ENCODE measurements at places on chromosomes 16 and 17.

- DNase-seq = no peak
These were observed 19.1 kb downstream of the CDIP1 start for GRCh38 chr16:4519274-4520058.

GRCh38 chr17:50918071-50918932 lies 52.1 kb upstream of the TOB1 start:
- DNase-seq = no peak

- DNase-seq = no peak
These were observed 35.7 kb downstream of the NOS2 start for GRCh38 chr17:27764589-27764988.

GRCh38 chr16:2904100-2904921 lies 7.4 kb upstream of the FLYWCH1 start:
- peak; percentile 79 for DNase-seq

GRCh38 chr16:49857423-49858181 lies 1.7 kb upstream of the ZNF423 start:
- DNase-seq = no peak

DNA sequence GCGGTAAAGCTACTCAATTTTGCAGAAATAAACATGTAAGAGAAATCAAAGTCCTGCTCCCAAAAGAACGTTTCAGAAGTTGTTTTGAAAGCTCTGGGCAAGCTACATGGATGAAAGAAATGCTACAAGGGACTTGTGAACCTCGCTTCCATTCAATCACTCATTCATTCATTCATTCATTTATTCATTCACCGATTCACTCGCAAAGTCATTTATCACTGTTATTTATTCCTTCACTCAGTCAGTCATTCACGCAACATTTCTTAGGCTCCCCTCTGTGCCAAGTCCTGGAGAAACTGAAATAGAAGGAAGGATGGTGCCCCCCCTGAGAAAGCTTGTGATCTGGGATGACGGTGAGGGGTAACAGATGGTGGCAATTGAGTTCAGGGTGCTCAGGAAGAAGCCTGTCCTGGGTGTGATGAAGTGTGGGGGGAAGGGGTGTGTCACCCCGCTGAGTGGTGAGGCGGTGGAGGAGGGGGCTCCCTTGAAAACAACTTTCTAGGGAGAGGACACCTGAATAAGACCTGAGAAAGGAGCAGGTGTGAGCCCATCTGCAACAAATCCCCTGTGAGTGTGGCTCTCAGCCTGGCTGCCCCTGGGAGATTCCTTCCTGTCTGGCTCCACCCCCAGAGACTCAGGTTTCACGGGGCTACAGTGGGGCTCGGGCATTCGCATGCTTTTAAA lies 36.3 kb upstream of the PRSS54 start:
- no peak for DNase-seq

DNA sequence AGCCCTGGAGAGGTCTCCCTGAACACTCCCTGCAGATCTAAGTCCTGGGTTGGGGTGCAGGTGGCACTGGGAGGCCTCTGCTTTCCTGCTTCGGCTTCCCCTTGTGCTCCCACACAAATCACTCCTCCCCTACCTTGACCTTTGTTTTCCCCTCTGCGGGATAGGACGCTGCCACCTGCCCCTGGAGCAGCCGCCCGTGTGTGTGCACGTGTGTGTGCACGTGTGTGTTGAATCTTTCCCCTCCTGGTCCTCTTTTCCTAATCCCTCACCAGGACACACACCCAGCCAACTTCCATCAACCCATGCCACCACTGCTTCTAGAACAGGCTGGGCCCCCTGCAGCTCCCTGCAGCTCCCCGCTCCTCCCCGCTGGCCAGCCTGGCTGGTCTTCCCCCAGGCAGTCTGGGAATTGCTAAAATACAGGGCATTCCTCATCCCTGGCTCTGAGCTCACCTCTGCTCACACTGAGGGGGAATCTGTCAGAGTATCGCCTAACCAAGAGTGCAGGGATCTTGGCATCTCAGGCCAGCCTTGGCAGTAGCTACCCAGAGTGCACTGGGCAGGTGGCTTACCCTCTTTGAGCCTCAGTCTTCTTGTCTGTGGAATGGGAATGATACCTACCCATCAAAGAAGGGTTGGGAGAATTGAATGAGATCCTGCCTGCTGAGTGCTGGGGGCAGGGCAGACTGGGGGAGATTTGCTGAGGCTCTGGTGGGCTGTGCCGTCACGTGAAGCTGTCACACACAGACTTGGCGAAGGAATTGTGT lies 198.5 kb downstream of the NTN1 start:
- no peak for DNase-seq

DNA sequence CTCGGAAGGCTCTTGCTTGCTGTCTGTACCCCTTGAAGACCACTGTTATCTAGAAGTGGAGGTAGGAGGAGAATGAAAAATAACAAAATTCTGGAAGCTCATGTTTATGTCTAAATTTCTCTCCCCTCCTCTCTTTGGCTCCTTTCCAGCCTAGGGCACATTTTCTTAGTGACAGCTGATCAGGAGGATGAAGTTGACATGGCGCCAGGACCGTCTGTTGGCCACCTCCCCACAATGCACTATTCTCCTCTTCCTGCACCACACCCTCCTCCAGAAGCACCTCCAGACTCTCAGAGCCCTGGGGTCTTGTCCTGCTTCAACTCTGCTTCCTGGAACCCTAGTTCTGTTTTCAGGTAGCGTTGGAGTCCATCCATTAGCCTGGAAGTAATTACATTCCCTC lies 25.5 kb upstream of the SSTR2 start:
- no peak for DNase-seq

GRCh38 chr16:30368122-30368791 lies 2.0 kb downstream of the TBC1D10B start:
- peak; percentile 37 for DNase-seq

- no peak for DNase-seq
These were observed 190.2 kb upstream of the GSE1 start for GRCh38 chr16:85422632-85423550.

DNA sequence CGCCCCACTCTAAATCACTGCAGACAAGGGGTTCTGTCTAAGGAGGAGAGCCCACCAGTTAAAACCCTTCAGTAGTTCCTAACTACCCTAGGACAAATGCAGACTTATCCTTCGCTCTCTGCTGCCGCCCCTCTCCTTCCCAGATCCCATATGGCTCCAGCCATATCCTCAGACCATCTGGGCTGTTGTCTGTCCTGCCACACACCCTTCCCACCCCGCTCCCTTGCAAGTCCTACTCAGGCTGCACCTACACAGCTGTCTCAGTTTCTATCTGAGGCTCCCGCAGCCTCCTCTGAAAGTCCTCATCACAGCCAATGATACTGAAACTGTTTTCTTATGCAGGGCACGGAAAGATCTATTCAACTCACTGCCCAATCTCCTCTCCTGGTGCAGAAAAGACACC lies 720 bp upstream of the BCKDK start:
- no peak for DNase-seq

- DNase-seq = peak; percentile 13
These were observed 432.9 kb upstream of the DYNLRB2 start for GRCh38 chr16:80107900-80108299.

GRCh38 chr16:89331371-89332109 lies 114.0 kb downstream of the ZNF778 start:
- DNase-seq = no peak

- DNase-seq = no peak
These were observed 10.9 kb upstream of the GINS2 start for GRCh38 chr16:85699628-85700027.

DNA sequence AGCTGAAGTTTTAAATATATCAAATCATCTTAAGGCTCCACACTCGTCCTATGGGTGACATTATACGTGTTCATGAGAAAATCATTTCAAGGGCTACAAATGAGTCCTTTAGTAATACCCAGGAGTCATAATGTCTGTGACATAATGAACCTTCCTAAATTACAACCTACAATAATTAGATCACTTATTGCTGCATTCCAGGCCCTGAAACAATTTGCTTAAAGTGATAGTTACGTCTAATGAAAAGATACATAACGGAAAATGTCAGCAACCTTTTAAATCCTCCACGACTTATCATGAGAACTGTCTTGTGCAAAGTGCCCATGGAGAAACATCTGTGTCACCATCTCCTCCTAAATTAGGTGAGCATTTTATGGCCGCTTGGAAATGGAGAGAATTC lies 43.4 kb downstream of the IRX3 start:
- no peak for DNase-seq

DNA sequence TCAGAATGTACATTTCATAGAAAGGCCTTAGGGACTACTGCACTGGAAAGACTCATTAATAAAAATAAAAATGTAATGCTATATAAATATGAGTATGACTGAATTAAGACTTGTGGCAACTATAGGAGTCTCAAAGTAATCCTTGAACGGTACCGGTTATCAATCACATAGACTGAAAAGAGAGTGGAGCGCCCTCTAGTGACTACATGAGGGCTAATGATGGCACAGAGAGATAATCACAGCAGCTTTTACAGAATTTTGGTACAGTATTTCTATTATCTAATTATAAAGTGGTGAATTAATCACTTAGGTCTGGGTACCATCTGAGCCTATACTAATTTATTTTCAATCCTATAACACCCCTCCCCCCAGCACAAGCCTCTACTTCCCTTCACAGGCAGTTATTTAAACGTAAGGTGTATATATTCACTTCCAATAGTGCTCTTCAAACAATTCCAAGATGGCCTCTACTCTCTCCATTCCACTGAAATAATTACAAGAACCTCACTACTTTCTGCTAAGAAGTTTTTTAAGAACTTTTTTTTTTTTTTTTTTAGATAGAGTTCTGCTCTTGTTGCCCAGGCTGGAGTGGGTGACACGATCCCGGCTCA lies 40.7 kb upstream of the ANKFY1 start:
- DNase-seq = peak; percentile 29

- DNase-seq = no peak
These were observed 7.6 kb downstream of the PHB1 start for GRCh38 chr17:49407086-49407485.

GRCh38 chr17:82300707-82301270 lies 16.6 kb downstream of the CD7 start:
- DNase-seq = peak; percentile 73

GRCh38 chr17:37706446-37706845 lies 38.4 kb downstream of the HNF1B start:
- no peak for DNase-seq

DNA sequence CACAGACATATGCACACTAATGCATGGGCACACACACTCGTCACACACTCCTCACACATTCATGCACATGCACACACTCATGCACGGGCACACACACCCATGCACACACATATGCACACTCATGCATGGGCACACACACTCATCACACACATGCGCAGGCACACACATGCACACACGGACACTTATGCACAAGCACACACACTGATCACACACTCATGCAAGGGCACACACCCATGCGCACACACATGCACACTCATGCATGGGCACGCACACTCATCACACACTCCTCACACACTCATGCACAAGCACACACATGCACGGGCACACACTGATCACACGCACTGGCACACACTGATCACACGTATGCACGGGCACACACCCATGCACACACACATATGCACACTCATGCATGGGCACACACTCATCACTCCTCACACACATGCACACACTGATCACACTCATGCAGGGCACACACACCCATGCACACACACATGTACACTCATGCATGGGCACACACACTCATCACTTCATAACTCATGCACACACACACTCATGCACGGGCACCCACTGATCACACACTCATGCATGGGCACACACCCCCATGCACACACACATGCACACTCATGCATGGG lies 16.1 kb downstream of the ADGRG1 start:
- DNase-seq = no peak

GRCh38 chr17:36876966-36877365 lies 60.3 kb upstream of the LHX1 start:
- DNase-seq = no peak

- no peak for DNase-seq
These were observed 249.7 kb downstream of the ZFHX3 start for GRCh38 chr16:72798264-72798663.

DNA sequence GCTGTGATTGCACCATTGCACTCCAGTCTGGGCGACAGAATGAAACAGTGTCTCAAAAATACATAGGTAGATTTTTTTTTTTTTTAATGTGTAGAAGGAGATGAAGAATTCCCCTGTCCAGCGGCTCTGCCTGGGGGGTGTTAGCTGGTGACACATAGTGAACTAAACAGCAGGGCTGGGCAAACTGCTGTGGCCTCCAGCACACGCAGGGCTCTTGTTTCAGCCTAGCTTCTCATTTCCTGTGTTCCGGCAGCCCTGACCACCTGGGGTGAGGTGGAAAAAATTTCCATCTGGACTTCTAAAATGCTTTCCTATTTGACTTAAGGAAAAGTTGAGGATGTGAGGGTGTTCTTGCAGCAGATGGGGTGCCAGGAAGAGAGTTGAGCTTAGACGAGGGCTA lies 33.3 kb upstream of the RGS9 start:
- peak; percentile 72 for DNase-seq

DNA sequence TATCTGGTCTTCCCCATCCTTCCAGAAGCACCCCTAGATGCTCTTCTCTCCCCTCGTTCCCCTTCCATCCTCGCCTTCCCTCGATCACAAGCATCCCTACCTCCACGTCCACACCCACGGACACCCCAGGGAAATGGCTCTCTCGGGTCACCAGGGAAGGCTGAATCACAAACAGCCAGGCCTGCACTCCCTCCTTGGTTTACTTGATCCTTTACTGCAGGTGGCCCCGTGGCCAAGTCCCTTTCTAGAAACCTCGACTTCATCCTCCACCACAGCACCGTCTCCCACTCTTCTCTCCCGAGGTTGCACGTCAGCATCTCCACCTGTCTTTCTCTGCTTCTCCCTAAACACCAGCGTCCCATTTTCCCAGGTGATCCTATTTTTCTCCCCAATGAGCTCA lies 6.5 kb upstream of the RBFOX3 start:
- no peak for DNase-seq

- DNase-seq = peak; percentile 84
These were observed 52.1 kb downstream of the FOXL1 start for GRCh38 chr16:86630471-86630870.

- DNase-seq = no peak
These were observed 249.3 kb downstream of the CEP112 start for GRCh38 chr17:65942592-65942991.

GRCh38 chr16:647173-647902 lies 1.8 kb upstream of the WDR90 start:
- no peak for DNase-seq

GRCh38 chr17:38508570-38508950 lies 80.3 kb downstream of the ARHGAP23 start:
- no peak for DNase-seq

- no peak for DNase-seq
These were observed 55.7 kb upstream of the LGALS9 start for GRCh38 chr17:27575096-27575911.

Measured in RPMI7951 (cell line).